ENCODE measurements at places on chromosomes 2 and 18.
A peak's percentile ranks its signal among the peaks of the same experiment; 100 is the strongest.

DNA sequence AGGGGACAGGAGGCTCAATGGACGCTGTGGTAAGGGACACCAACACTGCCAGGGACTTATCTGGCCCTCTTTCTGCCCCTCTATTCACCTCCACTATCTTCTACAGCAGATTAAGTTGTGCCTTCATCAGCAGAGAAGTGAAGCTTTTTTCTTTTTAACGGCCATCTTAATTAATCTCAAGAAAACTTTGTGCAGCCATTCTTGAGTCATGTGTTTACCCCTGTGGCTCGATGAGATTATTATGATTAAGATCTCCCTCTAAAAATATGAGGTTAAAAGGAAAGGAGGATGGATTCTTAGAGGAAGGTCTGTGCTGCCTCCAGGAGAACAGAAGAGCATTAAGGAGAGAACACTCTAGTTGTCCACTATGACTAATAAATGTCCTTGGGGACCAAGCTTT is 32.4 kb upstream of the DSC1 start:
- DNase-seq, result no peak

- DNase-seq, result no peak
These were observed 222.7 kb downstream of the CD226 start for GRCh38 chr18:69725009-69725408.

DNA sequence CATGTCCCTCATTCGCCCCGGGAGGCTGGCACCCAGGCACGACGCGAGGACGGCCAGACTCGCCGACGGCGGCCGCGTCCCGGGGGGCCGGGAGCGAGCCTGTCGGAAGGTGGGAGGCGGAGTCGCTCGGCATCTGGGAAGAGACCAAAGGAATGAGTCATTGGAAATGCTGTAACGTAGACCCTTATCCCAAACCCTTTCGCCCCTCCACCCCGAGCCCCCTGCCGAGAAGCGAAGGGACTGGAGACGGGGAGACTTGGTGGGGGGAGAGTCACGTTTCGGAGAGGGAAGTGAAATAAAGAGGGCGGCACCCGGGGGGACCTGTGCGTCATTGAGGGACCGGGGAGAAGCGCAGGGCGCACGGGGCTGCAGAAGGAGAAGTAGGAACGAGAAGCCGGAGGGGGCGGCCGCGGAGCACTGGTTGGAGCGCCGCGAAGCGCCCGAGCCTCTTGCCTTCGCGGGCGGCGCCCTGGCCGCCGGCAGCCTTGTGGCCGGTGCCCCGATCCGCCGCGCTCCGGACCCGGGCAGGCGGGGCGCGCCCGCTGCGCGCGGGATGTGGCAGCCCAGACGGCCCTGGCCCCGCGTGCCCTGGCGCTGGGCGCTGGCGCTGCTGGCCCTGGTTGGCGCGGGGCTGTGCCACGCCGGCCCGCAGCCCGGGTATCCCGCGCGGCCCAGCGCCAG is at the start of gene EMILIN2:
TSS of gene EMILIN2 (plus strand) at position 371 of the 681 bp plus-strand sequence. CDS start at position 554, 183 bp downstream.
- DNase-seq, result no peak

GRCh38 chr2:57890464-57890863 is 156.1 kb upstream of the VRK2 start:
- no peak for DNase-seq

- DNase-seq, result no peak
These were observed 55.1 kb upstream of the ACSL3 start for GRCh38 chr2:222805591-222806304.

- DNase-seq, result no peak
These were observed 89.1 kb downstream of the MAIP1 start for GRCh38 chr2:200044453-200044852.

- DNase-seq, result peak; percentile 87
These were observed 2.9 kb upstream of the NEURL3 start for GRCh38 chr2:96507957-96508520.

DNA sequence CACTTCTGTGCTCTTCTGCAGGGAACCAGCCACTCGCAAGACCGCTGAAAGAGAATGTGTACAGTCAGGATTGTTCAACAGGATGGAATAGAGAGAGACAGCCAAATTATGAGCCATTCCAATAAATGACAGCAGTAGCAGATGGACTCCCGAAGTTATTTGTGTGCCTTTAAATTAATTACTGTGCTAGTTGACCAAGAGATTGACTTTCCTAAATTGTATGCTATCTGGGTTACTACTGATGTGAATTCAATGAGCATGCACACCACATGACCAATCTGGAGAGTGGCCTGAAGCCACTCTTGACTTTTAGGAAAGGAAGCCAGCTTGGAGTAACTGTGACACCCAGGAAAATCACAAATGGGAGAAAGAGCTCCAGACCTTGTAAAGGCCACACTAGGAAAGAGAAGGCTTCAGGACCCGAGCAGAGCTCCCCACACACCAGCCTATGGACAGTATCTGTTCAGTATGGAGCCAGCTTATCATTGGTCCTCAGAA is 52.8 kb downstream of the CHMP3 start:
- no peak for DNase-seq

- DNase-seq, result no peak
These were observed 3.5 kb downstream of the RHOB start for GRCh38 chr2:20450201-20450999.

- no peak for DNase-seq
These were observed 44.7 kb downstream of the PSD4 start for GRCh38 chr2:113218283-113219091.

DNA sequence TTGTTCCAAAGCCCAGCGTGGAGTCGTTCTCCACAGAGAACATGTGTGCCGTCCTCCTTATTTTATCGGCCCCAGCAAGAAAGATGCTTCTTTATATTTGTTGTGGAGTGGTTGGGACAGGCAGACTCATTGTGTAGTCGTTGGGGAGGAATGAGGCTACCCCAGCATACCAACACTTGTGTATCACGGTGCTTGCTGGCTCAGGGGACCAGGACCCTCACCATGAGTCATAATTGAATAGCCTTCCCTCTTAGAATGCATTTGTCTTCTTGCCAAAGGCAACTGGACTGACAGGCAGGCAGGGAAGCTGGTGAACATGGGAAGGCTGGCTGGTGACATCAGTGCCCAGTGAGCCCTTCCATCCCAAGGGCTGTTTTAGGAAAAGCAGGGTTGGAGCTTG is 4.7 kb downstream of the CAPN10 start:
- DNase-seq, result no peak

GRCh38 chr2:167490455-167490854 is 602.2 kb downstream of the XIRP2 start:
- DNase-seq, result no peak

GRCh38 chr2:206937555-206937954 is 1.8 kb upstream of the CPO start:
- no peak for DNase-seq

DNA sequence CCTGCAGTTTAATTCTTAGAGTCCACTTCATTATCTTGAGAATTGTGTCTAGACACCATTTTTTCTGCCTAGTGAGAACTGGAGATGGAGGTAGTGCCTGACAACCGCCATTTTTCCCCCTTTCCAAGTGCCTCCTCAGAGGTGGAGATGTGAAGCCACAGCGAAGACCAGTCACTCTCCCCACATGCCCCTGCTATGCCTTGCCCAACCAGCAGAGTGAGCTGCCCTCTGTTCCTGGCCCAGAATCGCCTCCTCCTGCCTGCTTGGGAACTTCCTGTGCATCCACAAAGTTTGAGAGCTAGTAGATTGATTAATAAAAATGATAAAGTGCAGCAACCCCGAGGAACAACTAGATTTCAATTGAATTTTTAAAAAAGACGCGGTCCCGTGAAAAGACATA is 123.3 kb downstream of the CLIP4 start:
- no peak for DNase-seq

DNA sequence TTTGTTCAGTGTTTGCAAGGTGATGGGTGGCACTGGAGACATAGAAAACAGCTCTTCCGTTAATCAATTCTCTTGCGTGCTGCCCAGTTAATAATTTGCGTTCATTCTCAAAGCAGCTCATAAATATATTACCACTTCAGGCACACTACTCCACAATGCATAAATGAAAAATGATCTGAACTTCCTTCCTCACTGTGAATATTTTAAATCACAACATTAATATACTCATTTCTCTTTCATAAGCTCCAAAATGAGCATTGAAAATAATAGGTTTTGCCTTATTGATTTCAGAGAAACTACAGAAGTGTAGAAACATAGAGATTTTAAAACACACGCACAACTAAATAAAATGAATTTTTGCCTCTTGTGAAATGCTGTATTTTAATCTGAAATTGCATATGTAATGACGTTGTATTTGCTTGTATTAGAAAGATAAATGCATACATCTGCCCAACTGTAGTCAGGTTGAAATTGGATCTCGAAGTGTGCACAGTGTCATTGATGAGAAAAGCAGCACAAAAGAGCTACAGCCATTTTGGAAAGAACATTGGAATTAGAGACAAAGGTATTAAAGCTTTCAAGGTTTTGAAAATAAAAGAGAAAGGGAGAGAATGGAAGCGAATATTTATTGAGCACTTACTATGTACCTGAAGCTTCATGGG is 350.5 kb downstream of the LPIN1 start:
- DNase-seq, result no peak

DNA sequence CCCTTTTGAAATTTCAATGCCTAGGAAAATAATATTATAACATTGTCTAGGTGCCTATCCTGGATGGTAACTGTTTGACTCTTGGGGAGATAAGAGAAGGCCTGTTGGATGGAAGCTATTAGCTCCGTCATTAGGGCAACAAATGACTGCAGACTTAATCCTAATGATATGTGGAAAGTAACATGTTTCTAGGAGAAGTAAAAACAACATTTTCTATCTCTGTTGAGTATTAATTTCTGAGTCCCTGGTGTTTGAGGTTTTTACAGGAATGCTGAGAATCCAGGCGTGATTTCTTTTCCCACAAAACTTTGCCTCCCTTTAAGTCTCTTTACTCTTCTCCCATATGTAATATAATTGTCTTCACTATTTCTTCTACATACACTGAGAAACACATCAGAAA is 159.1 kb downstream of the GALNT1 start:
- DNase-seq, result no peak

DNA sequence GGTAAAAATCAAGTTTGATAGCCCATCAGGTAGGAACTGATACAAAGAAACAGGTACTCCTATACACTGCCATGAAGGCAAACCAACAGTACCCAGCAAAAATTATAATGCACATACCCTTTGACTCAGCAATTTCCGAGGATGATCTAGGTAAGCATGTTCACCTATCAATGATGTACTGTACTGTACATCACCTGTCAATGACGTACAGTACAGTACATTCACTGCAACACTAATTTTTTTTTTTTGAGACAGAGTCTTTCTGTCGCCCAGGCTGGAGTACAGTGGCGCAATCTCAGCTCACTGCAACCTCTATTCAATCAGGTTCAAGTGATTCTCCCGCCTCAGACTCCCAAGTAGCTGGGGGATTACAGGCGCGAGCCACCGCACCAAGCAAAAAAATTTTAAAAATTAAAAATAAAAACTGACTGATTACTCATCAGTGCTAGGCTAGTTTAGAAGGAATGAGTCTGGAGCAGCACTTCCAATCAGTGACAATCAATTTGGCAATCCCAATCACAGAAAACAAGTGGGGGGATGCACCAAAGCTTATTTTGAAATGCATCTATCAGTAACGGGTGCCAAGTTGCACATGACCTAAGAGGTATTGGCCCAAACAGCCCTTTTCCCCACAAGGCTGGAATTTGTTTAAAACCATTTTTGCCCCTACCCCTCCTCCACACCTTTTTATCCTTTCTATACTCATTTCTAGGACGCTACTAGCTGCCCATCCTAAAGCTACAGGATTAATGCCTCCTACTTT is 8.2 kb downstream of the SRSF7 start:
- DNase-seq, result no peak

- DNase-seq, result peak; percentile 35
These were observed 62.1 kb upstream of the ACKR3 start for GRCh38 chr2:236507393-236508085.

DNA sequence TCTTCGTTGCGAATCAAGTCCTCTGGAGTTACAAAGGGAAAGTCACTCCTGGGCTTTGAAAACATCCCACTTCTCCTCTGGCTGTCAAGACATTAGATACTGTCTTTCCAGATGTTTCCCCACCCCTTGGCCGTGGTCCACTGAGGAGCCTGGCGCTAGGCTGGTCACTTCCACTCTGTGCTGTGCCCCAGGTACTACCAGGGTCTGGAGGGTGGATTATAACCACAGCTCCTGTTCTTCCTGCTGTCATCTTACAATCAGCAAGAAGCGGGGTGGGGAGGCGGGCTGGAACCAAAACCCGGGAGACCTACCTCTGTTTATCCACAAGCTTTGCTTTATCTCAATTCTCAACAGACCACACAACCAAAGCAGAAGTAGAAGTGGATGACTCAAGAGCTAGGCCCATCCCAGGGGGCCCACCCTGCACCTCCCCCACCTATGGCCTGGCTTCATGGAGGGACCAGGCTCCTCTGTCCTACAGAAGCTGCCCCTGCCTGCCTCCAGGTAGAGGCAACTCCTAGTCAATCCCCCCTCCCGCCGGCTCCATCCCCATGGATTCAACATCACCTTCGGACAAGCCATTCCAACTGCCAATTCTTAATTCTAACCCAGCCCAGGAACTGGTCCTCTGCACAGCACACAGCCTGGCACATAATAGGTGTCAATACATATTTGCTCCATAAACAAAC is 17.8 kb downstream of the SMAD7 start:
- no peak for DNase-seq

GRCh38 chr2:229578052-229578846 is 136.1 kb downstream of the DNER start:
- no peak for DNase-seq

GRCh38 chr2:239606741-239607516 is 206.1 kb upstream of the HDAC4 start:
- no peak for DNase-seq

DNA sequence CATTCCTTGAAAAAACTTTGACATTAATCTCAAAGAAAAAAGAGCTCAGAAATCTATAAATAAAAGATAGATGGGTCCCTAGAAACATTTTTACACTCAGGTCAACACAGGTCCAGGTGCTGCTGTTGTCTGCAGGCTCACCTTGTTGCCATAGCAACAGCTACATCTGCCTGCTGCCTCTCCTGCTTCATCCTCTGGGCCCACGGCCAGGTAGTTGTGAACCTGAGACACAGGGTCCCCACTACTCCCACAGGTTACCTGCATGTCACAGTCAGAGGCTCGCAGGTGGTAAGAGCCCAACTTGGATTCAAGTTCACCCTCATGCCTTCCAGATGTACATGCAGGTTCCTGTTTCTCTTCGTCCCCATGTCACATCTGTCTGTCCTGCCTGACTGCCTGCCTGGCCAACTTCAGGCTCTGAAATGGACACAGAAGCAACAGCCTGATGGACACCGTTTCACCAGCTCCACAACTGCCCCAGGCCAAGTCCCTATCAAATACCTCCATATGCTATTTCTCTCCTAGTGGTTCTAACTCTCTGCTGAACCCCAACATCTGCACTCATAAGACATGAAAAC is 88.3 kb upstream of the SALL3 start:
- no peak for DNase-seq

DNA sequence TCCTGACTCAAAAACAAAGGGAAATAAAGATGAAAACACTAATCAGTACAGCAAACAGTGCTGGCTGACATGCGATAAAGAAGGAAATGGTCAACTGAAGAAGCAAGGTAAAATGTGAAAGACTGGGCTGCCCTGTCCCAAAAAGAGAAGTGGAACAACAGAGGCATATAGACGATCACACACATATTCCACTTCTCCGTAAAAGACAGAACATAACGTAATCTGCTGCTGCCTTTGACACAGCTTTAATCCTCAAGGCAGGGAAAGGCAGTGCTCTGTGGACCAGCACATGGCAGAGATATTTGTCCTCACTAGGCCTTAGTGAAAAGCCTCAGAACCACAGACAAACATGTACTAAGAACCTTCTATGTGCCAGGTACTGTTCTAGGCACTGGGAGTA is 24.3 kb upstream of the REL start:
- no peak for DNase-seq
